ENCODE measurements at places on chromosomes 6 and 20. TPM values are rescaled to one million over a fixed set of nuclear protein-coding genes. Genes with fewer than 3 reads are reported as not detected.

The RAET1G gene
- total RNA-seq, result 0.13 TPM

The B4GALT5 gene
- total RNA-seq, result 20.3 TPM

The IPCEF1 gene
- total RNA-seq, result not detected

The HUS1B gene
- total RNA-seq, result 0.40 TPM

The TJAP1 gene
- 16.0 TPM for total RNA-seq

The POLR1C gene
- total RNA-seq, result 25.1 TPM

The TRIM38 gene
- 7.5 TPM for total RNA-seq

The ACTL10 gene
- total RNA-seq, result 1.4 TPM

The DYNLT2 gene
- 1.0 TPM for total RNA-seq

The ADGRF5 gene
- total RNA-seq, result 3.2 TPM

Measured in epithelial cell of alveolus of lung (primary cell).